ENCODE measurements at places on chromosomes 11 and 22.

GRCh38 chr11:126190792-126191191 is 20.7 kb downstream of the RPUSD4 start:
- no peak for DNase-seq

- no peak for DNase-seq
These were observed 5.9 kb downstream of the RPS6KA4 start for GRCh38 chr11:64364911-64365310.

- no peak for DNase-seq
These were observed 117.5 kb upstream of the NNMT start for GRCh38 chr11:114178656-114179055.

GRCh38 chr22:38871360-38872171 is 450 bp downstream of the CBX6 start:
- DNase-seq: peak; percentile 30

DNA sequence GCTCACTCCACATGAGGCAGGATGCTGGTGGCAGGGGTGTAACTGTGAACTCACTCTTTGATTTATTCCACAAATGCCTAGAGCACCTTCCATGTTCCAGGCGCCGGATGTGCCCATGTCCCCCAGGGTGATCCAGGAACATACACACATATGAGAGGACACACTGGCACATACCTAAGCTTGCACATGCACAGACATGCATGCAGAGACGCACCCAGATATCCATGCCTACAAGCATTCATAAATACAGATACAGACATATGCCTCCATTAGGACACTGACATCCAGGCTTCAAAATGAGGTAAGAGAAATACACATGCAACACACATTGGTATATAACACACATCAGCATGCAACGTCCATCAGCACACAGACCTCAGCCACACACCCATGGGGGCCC is 4.5 kb downstream of the OSM start:
- no peak for DNase-seq

DNA sequence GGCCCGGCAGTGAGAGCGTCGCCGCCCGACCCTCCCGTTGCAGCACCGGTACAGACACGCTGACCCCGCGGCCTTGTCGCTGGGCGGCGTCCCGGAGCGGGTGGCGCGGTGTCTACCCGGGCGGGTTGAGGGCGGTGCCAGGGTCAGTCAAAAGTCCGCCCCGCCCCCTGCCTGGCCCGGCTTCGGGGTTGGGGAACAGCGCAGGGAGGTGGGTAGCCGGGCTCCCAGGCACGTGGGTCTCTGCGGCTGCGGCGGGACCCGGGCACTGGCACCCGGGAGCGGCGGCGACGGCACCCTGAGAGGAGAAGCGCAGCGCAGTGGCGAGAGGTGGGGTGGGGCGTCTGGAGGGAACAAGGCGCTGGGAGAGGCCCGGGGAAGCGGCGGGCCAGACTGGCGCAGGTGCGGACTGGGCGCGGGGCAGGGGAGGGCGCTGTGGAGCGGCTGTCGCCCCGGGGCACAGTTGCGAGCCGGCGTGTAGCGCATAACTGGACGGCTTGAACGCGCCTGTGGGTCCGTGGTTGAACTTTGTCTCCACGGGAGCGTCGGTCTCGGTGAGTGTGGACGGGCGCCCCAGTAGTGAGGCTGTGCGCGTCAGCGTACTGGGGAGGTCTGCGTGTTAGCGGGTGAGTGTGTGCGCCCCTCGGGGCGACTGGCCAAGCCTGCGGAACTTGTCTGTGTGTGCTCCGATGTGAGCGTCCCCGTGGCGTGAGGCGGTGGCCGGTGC is at the start of gene P2RY2:
TSS of gene P2RY2 (plus strand) at position 176 of the 724 bp plus-strand sequence. CDS start 15,879 bp downstream, outside the sequence.
- DNase-seq: peak; percentile 55

DNA sequence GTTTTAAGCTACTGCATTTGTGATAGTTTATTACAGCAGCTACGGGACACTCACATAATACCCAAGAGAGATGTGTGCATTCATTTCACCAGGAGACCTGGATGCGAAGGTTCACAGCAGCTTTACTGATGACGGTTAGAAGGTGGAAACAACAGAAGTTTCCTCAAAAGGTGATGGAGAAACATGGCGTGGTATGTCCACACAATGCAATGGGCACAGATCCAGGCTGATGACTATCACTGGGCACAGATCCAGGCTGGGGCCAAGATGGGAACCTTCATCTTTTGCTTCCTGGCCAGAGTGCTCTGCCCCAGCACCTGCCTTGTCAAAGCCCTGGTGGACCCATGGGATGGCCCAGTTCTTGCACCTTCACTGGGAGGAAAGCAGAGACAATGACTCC is 30.6 kb upstream of the RFPL3 start:
- peak; percentile 13 for DNase-seq

DNA sequence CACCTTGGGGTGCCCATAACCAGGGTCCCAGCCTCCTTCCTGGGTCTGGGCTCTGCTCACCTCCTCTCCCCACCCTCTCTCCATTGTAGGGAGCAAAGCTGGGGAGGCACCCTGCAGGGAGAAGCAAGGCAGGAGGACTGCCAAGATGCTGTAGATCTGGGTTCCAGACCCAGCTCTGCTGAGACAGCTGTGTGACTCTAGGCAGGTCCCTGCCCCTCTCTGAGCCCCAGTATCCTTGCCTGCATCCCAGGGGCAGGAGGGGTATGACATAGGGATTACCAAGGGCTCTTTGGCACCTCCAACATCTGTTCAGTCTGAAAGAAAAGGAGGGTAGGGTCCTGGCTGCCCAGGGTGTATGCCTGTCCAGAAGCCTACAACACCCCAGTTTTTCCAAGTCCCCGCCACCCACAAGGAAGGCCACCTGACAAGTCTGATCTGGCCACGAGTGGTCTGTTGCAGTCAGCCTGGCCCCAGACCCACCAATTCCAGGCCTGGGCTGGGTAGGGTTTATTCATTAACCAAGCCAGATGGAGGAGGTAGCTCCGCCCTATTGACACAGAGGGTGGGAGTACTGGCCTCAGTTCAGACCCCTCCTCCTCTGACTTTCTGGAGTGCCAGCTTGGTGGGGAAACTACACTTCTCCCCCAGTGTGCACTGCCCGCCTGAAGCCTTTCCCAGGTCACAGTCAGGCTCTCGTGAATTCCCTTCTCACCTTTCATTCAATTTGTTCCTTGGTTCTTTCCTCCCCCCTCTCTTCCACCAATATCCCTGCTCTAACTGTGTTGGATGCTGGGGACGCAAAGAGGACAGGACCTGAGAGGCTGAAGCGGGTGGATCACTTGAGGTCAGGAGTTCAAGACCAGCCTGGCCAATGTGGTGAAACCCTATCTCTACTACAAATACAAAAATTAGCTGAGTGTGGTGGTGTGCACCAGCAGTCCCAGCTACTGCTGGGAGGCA is 15.0 kb downstream of the STARD10 start:
- DNase-seq: no peak

DNA sequence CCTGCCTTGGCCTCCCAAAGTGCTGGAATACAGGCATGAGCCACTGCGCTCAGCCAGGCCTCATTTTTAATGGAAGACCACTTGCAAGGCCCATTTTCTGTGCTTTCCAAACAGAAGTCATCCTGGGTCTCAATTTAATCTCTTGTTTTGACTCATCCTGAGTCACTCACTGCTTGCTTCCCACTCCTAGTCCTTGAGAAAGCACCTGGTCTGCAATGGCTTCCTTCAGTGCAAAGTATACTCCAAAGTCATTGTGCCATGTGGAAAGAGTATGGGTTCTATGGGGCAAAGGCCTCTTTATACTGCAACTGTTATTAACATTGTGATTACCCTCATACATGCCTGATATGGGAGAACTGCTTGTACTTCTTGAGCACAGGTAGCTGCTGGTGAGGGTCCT is 18.3 kb upstream of the SLC5A1 start:
- no peak for DNase-seq

DNA sequence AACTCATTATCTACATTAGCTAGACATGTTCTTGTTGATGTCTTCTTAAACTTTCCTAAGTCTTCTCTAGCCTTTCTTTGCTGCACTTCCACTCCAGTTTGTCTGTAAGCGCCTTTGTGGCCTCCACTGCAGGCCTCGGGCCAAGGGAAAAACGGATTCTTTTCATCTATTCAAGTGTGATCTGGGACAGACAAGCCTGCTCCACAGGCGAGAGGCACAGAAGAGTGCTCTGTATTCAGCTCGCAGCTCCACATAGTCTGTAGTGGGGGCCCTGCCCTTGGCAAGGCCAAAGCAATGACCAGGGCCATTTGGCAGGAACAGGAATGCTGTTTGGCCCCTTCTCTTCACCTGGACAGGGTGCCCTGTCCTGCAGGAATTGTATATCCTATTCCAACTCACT is 84.1 kb upstream of the BARX2 start:
- no peak for DNase-seq

DNA sequence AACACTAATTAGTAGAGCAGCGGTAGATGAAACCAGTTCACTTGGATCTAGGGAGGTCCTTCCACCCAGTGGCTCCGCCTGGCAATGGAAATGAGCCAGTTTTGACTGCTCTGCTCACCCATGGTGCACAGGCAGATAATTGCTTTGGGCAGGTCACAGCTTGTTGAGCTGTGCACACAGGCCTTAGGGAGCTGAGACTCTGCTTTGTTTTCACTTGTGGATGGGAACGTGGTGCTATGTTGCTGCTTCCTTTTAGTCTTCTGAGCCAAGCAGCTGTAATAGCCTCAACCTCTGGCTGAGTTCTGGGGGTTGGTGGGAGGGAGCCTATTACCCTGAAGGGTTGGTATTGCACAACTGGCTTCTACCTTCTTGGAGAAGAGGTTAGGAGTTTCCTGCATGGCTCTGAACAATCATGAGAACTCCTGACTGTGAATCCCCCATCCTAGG is 262.3 kb upstream of the MTNR1B start:
- DNase-seq: no peak

- DNase-seq: no peak
These were observed 2.8 kb downstream of the OR52A1 start for GRCh38 chr11:5151713-5152153.
